RKO (cell line): ENCODE measurements at places on chromosomes 7 and 10.

GRCh38 chr10:127892743-127893142, at the start of gene CLRN3:
TSS of gene CLRN3 (minus strand) at chr10:127892941. CDS start at chr10:127892784, 157 bp downstream.
- DNase-seq, result no peak

GRCh38 chr10:65818990-65819389, 1106.8 kb upstream of the LRRTM3 start:
- no peak for DNase-seq

DNA sequence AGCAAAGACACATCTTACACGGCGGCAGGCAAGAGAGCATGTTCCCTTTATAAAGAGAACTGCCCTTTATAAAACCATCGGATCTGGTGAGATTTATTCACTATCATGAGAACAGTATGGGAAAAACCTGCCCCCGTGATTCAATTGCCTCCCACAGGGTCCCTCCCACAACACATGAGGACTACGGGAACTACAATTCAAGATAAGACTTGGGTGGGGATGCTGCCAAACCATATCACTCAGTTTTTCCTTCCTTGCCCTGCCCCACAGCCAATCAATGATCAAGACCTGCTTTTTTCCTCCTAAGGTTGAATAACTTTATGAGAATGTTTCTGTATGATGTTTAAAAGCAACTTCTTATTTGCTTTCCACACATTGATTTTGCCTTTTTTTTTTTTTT, 3.1 kb upstream of the PTPRE start:
- no peak for DNase-seq

GRCh38 chr10:129941199-129942018, 22.7 kb downstream of the EBF3 start:
- DNase-seq, result no peak

GRCh38 chr7:135770139-135770710, 21.6 kb upstream of the FAM180A start:
- no peak for DNase-seq

DNA sequence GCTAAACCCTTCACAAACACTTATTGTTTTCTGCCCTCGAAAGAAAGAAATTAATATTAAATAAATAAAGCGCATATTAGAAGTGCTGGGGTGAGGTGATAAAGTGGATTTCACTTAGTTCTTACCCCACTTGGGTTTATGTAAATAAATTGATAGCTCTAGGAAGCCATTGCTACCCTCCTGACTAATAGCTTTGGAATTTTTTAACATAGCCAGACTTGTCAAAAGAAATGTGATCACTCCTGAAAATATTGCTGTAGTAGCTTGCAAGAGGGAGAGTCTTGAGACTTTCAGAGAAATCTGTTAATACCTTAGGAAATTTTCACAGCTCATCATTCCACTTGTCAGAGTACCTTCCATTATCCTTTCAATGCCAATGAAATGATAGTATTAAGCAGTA, 7.6 kb downstream of the ARL5B start:
- peak; percentile 47 for DNase-seq

DNA sequence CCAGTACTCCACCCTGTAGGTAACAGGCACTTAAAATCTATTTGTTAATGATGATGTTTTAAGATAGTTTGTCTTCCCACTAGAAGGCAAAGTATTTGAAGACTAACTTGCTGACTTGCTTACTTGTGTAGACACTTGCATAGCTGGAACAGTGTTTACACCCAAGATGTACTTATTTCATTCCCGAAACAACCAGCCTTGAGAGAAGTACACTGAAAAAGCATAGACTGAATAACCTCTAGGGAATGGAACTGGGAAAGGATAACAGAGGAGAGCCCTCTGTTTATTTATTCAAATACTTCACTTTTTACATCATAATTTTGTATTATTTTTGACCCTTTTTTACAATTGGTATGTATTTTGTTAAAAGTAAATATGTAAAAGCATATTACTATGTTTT, 33.1 kb upstream of the TMEM26 start:
- no peak for DNase-seq

DNA sequence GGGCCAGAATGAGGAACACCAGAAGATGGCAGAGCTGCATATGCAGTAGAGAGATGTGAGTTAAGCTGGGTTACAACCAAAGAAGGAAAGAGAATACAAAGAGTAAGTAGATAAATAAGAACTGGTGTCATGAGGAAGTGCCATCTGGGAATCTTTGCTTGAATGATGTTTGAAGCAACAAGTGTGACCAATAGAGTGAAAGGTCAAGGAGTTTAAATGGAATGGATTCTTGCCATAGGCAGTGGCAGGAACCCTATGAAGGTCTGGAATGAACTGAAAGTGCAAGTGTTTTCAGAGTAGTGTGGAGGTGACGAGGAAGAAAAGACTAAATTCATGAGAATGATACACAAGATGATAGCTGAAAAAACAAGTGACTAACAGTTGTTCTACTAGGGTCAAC, 21.6 kb downstream of the MEST start:
- no peak for DNase-seq

- DNase-seq, result no peak
Observed at GRCh38 chr7:38955892-38956291, 21.8 kb upstream of the POU6F2 start.

GRCh38 chr7:100215895-100216294, 3.9 kb upstream of the PVRIG start:
- DNase-seq, result no peak

DNA sequence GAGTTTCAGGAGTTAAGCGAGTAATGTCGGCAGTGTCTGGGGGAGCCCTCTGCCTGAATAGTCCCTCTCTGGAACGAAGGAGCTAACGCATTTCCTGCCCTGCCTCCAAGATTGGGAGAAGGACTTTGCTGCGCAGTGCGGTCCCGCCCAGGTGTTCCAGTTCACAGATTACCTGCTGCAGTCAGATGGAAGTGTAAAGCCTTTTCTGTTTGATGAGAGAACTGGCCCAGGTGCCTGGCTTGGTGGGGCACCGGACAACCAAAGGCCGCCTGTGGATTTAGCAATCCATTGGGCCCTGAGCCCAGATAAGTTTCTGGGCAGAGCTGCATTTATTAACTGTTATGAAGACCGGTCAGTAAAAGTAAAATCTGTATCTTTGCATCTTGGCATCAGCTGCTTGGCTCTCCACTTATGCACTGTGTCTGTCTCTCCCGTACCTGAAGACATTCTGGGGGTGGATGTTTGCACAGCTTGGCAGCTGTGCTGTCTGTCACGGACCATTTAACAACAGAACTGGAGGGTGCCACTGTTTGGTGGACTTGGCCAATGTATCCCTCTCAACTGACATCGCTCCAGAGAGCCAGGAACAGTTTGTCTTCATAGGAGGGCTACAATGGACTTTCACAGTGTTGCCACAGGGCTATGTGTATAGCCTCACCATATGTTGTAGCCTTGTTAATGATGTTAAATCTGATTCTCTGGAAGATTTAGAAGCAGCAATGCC, 654.7 kb upstream of the ZWINT start:
- no peak for DNase-seq

DNA sequence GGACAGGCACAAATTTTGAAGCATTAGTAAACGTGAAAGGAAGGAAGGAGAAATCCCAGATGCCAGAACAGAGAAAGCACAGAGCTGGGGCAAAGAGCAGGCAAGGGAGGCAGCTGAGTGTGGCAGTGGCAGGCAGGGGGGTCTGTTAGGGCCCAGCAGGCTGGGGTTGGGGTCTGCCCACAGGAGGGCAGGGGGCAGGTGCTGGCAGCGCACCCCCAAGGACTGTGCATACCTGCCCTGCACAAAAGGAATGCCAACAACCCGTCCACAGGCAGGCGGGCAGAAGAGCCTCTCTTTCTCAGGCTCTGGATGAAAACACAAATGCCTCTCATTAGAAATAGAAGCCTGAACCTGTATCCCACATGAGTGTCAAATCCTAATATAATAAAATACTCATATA, 552.3 kb downstream of the PTPRN2 start:
- DNase-seq, result no peak

- DNase-seq, result peak; percentile 26
Observed at GRCh38 chr10:70820976-70821750, 5.4 kb downstream of the SGPL1 start.

- DNase-seq, result no peak
Observed at GRCh38 chr10:72601144-72601543, 24.7 kb downstream of the MICU1 start.

DNA sequence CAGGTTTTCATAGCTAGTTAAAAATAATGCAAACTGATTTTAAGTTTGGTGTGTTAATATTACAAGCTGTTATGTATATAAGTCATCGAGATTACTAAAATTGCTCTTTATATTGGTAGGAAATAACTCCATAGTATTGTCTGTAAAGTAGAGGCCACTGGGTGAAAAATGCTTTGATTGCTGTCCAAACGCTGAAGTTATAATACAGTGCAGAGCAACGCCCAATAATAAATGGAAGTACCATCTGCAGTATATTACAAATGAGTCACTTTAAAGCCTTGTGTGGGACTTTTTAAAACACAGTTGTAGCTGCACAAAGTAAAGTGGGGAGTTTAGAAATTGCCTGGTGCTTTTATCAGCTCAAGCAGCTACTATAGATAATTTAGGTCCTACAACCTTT, 196.1 kb downstream of the NXPH1 start:
- no peak for DNase-seq

DNA sequence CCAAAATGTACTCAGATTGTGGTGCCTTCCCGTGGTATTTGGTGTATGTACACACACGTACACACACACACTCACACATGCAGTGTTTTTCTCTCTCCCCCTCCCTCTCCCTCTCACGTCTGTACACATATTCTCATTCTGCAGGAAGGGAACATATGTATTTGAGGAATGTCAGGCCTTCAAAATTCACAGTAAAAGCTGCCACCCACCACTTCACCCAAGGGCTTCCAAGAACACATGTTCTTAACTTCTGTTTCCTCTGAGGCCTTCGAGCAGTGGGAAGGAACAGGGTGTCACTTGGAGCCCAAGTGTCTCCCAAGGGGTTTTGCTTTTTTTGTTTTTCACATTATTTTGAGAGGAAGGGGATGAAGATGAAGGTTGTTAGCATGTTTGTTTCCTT, 198.9 kb downstream of the TCF7L2 start:
- no peak for DNase-seq

DNA sequence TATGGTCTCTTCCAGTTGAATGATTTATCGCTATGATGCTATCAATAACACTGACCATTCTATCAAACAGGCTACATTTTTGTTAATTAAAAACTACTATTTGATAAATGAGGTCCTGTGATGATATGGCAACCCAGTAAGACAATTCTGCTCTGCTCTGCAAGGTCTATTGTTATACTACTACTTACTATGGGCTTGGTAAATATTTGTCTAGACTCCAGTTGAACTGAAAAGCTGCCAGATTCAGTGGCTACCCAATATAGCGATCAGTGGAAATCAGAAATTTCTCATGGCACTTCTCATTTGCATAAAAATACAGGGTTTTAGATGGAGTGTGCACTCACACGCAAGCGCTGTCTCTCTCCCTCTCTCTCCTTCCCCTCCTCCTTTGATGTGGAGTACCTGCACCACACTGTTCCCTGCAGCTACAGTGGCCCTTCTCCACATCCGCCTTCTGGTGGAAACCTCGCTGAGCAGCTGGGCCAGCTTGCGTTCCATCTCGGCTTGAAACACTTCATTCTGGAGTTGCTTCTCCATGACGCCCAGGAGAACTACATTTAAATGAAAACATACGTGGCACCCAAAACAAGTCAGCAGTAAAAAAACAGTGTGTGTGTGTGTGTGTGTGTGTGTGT, 77.9 kb downstream of the KIAA1549 start:
- no peak for DNase-seq

- DNase-seq, result peak; percentile 96
Observed at GRCh38 chr10:104255311-104255981, 754 bp downstream of the GSTO1 start.

DNA sequence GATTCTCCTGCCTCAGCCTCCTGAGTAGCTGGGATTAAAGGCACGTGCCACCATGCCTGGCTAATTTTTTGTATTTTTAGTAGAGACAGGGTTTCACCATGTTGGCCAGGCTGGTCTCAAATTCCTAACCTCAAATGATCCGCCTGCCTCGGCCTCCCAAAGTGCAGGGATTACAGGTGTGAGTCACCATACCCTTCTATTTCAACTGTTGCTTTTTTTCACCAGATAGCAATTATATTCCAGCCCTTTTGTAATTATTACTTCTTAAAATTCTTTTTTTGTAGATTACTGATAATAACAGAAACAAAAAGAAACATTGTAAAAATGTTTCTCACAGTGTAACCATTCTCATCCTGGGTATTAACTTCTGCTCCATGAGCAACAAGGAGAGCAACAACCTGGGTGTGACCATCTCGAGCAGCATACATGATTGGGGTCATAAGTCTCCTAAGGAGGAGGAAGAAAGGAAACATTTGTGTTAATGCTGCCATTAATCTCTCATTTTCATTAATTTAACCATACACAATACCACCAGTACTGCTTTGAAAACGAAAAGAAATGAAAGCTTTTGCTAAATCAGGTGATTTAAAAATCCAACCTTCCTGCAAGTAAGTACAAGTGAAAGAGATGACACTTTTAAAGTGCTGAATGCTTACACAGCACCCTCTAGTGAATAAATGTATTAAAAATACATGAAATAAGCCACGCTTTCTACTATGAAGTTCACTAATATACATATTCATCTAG, 41.8 kb downstream of the ASZ1 start:
- peak; percentile 70 for DNase-seq

GRCh38 chr7:4198301-4198700, 483.8 kb upstream of the FOXK1 start:
- DNase-seq, result no peak
